Memory B cell (primary cell): ENCODE measurements at places on chromosomes 3 and 15.

GRCh38 chr15:60932051-60932915 is 296.8 kb downstream of the RORA start:
- DNase-seq, result no peak
- H3K4me3 ChIP-seq, result no peak overlapping the region
- no peaks in the 10 kb centered on the region for H3K36me3 ChIP-seq
- H3K27ac ChIP-seq, result no peak overlapping the region
- peaks cover 12% of the 10 kb centered on the region for H3K27me3 ChIP-seq

DNA sequence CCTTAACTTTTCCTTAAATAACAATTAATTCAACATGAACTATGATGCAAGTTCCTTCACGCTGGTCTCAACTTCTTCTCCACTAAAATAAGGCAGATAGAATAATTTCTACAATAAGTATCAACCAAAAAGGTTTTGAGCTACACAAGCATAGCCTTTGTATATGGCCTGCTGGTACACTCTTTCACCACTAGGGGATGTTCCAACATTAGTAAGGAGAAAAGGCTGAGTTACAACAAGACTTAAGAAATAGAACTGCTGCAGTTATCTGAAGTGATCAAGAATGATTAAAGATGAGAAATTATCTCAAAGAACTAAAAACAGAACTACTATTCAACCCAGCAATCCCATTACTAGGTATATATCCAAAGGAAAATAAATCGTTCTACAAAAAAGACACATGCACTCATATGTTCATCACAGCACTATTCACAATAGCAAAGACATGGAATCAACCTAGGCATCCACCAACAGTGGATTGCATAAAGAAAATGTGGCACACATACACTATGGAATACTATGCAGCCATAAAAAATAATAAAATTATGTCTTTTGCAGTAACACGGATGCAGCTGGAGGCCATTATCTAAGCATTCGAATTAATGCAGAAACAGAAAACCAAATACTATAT is 14.4 kb downstream of the ATP13A3 start:
- peaks cover 8% of the 10 kb centered on the region for H3K4me1 ChIP-seq
- no peaks in the 10 kb centered on the region for H3K36me3 ChIP-seq
- H3K27me3 ChIP-seq, result no peaks in the 10 kb centered on the region
- DNase-seq, result no peak
- H3K27ac ChIP-seq, result no peak overlapping the region

- H3K27ac ChIP-seq, result peak overlapping the region; percentile 100
- peaks cover 23% of the 10 kb centered on the region for H3K36me3 ChIP-seq
- peaks cover 37% of the 10 kb centered on the region for H3K4me1 ChIP-seq
- H3K27me3 ChIP-seq, result no peaks in the 10 kb centered on the region
- DNase-seq, result peak; percentile 73
Measured at GRCh38 chr3:113985541-113985940, 37.7 kb downstream of the ZDHHC23 start.

DNA sequence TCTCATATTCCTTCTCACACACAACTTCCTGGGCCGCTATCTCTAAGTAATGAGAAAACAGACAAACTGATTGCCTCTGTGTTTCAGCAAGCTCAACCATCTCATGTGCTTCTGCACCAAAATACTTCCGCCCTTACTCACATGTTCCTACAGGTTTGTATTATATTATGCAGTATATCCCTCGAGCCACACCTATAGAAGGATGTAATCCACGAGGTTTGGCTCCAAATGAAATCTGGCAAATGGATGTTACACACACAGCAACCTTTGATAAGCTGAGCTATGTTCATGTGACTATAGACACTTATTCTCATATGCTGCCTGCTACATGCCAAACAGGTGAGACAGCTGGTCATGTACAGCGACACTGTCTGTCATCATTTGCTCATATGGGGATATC is 22.6 kb downstream of the CCRL2 start:
- H3K27me3 ChIP-seq, result no peaks in the 10 kb centered on the region
- H3K4me3 ChIP-seq, result no peak overlapping the region
- no peaks in the 10 kb centered on the region for H3K4me1 ChIP-seq

DNA sequence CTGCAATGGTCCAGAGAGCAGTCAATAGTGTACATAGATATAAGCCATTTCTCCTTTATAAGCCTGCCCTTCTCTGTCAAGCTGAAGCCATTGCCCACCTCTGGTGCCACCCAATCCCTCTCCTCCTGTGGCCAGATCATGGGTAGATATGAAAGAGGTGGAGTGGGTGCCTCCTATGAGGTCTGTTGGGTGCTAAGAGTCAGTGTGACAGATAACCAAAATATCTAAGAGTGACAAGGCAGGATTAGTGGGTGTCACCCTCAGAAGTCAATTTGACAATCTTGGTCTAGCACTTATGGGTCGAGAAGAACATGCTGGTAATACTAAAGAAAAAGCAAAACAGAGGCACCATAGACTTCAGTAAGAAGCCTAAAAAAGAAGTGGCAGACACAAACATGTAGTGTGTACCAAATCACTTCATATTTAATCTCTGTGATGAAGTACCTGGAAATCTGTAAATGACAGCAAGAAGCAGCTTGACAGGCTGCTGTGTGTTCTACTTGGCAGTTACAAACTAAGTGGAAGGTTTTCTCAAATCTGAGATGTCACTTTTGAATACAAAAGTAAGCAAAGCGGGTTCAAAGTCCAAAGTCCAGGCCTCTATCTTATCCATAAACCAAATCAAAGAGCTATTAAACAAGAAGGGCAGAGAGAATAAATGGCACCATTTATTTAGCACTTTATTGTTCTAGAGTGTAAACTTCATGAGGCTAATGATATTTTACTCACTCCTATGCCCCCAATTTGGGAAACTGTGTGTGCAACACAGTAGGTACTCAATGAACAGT is 118.9 kb upstream of the EOMES start:
- DNase-seq, result no peak
- H3K27me3 ChIP-seq, result peaks cover 2% of the 10 kb centered on the region
- no peak overlapping the region for H3K27ac ChIP-seq
- H3K36me3 ChIP-seq, result no peaks in the 10 kb centered on the region

DNA sequence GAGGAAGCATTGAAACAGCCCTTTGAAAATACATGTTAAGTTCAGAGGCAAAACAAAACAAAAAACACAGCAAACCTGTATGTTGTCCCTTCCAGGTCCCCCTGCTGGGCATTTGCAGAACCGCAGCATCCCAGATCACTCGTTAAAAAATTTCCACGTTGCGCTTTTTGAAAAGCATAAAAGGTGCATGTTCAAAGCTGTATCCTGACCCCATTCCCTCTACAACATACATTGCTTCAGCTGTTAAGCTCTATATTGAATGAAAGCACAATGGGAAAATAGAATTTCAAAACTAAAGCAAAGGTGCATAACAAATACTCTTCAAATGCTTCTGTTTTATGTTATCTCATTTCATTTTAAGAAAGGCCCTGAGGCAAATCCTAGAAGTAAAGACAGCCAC is 328.3 kb downstream of the THSD4 start:
- DNase-seq, result peak; percentile 18
- no peaks in the 10 kb centered on the region for H3K36me3 ChIP-seq
- no peak overlapping the region for H3K27ac ChIP-seq
- H3K27me3 ChIP-seq, result peaks cover 5% of the 10 kb centered on the region
- H3K4me1 ChIP-seq, result peaks cover 3% of the 10 kb centered on the region
- H3K4me3 ChIP-seq, result no peak overlapping the region

DNA sequence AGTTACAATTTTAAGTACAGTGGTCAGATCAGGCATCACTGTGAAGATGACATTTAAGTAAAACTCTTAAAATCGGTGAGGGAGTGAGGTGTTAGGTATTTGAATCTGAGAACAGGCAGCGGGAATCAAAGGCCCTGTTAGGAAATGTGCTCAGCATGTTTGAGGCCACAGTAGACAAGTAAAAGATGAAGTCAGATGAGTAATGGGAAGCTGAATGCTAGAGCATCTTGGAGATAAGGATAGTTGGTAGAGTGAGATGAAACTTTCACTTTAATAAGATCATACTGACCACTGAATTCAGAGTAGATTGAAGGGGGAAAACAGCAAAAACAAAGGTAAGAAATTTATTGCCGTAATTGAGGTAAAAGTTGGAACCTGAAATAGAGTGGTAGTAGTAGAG is 61.6 kb downstream of the DCBLD2 start:
- no peak for DNase-seq
- no peak overlapping the region for H3K4me3 ChIP-seq
- peaks cover 4% of the 10 kb centered on the region for H3K27me3 ChIP-seq
- H3K36me3 ChIP-seq, result peaks cover 3% of the 10 kb centered on the region

DNA sequence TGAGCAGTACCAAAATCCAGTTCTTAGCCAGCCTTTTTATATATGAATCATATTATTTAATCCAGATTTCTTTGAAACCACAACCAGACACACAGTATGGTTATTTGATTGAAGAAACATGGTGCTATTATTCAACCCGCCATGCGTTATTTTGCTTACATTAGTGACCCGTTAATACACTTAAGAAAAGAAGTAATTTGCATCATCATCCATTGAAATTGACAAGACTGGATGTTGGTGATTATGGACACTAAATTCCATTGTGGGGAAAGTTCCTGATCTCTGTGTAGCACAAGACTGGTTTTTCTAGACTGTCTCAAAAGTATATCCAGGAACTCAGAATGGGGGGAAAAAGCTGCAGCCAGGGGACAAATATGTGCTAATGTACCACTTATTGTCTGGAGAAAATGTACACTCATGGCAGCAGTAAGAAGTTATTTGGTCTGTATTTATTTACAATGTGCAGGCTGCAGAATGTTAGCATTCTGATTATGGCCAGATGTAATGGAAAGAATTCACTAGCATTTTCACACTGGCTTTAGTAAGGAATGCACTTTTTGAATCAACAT is 80.3 kb downstream of the FILIP1L start:
- H3K4me3 ChIP-seq, result no peak overlapping the region
- H3K4me1 ChIP-seq, result peaks cover 2% of the 10 kb centered on the region
- H3K36me3 ChIP-seq, result peaks cover 5% of the 10 kb centered on the region
- H3K27ac ChIP-seq, result no peak overlapping the region
- no peaks in the 10 kb centered on the region for H3K27me3 ChIP-seq

DNA sequence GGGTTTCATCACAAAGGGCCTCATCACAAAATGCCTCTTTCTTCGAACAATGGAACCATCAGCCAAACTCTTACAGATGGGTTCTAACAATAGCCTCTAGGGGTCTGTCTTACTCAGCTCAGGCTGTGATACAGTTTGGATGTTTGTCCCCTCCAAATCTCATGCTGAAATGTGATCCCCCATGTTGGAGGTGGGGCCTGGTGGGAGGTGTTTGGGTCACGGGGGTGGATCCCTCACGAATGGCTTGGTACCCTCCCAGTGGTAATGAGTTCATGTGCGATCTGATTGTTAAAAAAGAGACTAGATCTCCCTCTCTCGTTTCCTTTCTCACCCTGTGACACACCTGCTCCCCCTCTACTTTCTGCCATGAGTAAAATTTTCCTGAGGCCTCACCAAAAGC is 47.9 kb upstream of the LIPC start:
- DNase-seq, result no peak
- no peak overlapping the region for H3K4me3 ChIP-seq
- H3K36me3 ChIP-seq, result no peaks in the 10 kb centered on the region
- H3K27me3 ChIP-seq, result peaks cover 10% of the 10 kb centered on the region
- H3K27ac ChIP-seq, result no peak overlapping the region

DNA sequence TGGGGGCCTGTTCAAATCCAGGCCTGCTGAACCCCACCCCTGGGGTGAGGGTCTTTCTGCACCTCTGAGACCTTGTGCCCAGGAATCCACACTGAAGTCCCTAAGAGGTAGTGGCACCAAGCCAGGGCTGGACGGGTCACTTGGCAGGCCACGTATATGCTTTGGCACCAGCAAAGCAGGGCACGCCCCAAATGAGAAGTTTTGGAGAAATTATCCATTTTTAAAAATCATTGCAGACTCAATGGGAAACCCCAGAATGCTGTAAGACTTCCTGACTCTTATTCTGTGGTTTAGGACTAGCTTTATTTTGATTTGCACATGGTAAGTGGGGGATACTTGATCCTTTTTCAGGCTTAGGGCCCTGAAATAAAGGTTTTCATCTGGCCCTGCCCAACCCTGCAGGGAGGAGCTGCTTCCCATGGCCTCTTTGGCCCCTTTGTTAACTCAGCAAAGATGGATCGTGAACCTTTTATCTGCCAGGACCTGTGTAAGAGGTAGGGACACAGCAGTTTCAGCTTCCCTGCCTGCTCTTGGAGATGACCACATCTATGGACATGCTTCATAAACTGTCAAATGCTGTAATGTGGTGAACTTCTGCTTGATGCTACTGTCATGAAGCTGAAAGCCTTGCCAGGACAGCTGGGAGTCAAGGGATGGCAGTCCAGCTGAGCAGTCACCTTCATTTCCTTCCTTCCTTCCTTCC is 88.0 kb downstream of the HMG20A start:
- no peaks in the 10 kb centered on the region for H3K27me3 ChIP-seq
- peaks cover 3% of the 10 kb centered on the region for H3K36me3 ChIP-seq
- peaks cover 22% of the 10 kb centered on the region for H3K4me1 ChIP-seq
- H3K27ac ChIP-seq, result no peak overlapping the region
- no peak for DNase-seq

GRCh38 chr3:127218454-127218922 is 25.6 kb downstream of the PRR23E start:
- DNase-seq, result no peak
- H3K27ac ChIP-seq, result no peak overlapping the region
- no peak overlapping the region for H3K4me3 ChIP-seq
- peaks cover 18% of the 10 kb centered on the region for H3K27me3 ChIP-seq

GRCh38 chr3:130969621-130970020 is 57.0 kb downstream of the ASTE1 start:
- peak overlapping the region; percentile 43 for H3K27ac ChIP-seq
- no peak for DNase-seq

GRCh38 chr3:54356261-54357045 is 234.1 kb downstream of the CACNA2D3 start:
- no peaks in the 10 kb centered on the region for H3K27me3 ChIP-seq
- no peaks in the 10 kb centered on the region for H3K36me3 ChIP-seq
- H3K4me3 ChIP-seq, result no peak overlapping the region
- no peak overlapping the region for H3K27ac ChIP-seq

GRCh38 chr3:5017925-5018531 is 38.8 kb downstream of the BHLHE40 start:
- no peak for DNase-seq
- peak overlapping the region; percentile 42 for H3K27ac ChIP-seq
- no peaks in the 10 kb centered on the region for H3K27me3 ChIP-seq
- H3K4me1 ChIP-seq, result peaks cover 39% of the 10 kb centered on the region
- no peaks in the 10 kb centered on the region for H3K36me3 ChIP-seq
- no peak overlapping the region for H3K4me3 ChIP-seq

- peaks cover 3% of the 10 kb centered on the region for H3K4me1 ChIP-seq
- H3K27me3 ChIP-seq, result no peaks in the 10 kb centered on the region
- no peak overlapping the region for H3K4me3 ChIP-seq
- H3K27ac ChIP-seq, result no peak overlapping the region
- DNase-seq, result no peak
Measured at GRCh38 chr3:15538345-15538744, 16.8 kb upstream of the COLQ start.

GRCh38 chr3:11362600-11362999 is 90.4 kb downstream of the ATG7 start:
- H3K4me1 ChIP-seq, result no peaks in the 10 kb centered on the region
- H3K27ac ChIP-seq, result no peak overlapping the region
- H3K36me3 ChIP-seq, result peaks cover 39% of the 10 kb centered on the region
- H3K27me3 ChIP-seq, result no peaks in the 10 kb centered on the region

DNA sequence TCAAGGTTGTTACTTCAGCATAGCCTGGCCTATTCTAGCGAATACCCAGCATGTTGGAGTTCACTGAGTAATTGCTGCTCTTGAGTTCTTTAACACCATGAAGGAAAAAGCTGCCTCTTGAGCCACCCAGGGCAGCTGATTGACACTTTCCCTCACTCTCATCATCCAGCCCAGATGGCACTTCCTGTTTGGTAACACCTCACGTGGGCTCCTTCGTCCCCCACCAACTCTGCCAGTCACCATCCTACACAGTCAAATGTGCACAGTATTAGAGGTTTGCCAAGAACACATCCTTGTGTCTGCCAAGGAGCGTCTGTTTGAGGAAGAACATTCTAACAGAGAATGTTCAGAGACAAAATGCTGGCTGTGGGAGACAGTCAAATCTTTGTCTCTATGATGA is 266.3 kb downstream of the RPLP1 start:
- no peaks in the 10 kb centered on the region for H3K36me3 ChIP-seq
- H3K27me3 ChIP-seq, result no peaks in the 10 kb centered on the region
- no peak overlapping the region for H3K4me3 ChIP-seq
